RCC 7860 (cell line): ENCODE measurements at places on chromosomes 3 and 15.

DNA sequence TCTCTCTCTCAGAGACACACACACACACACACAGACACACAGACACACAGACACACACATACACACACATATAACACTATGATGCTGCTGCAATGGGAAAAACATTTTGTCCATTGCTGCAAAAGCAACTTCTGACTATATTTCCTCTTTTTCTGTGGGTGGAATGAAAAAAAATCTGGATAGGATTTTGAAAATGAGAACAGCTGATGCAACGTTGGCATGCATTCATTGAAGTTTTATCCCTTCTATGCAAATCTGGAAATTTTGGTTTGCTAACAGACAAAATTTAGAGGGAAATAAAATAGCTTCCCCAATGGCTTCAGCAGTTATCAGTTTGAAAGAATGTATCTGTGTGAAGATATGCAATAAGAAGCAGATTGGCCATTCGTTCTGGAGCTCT, 763.4 kb upstream of the GRM7 start:
- no peak for DNase-seq

- peak; percentile 40 for DNase-seq
Observed at GRCh38 chr15:37773111-37773860, 161.2 kb upstream of the TMCO5A start.

GRCh38 chr15:89472785-89473256, 23.6 kb downstream of the RHCG start:
- DNase-seq, result peak; percentile 29

DNA sequence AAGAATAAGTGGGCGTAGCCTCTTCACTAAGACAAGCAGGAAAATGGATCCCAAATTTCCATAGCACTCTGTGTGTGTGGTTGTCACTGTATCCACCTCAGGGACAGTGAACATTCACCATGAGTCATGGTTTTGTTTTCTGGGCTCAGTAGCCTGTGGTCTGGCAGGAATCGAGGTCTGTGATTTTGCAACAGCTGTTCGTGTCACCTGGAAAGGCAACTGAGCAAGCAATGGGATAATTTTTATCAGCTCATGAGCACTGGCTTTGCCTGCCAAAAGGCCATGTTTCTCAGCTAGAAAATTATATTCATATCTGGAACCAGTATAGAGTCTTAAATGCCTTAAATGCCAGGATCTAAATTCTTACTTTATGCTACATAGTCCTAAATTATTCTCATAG, 60.9 kb downstream of the STRIT1 start:
- peak; percentile 87 for DNase-seq

DNA sequence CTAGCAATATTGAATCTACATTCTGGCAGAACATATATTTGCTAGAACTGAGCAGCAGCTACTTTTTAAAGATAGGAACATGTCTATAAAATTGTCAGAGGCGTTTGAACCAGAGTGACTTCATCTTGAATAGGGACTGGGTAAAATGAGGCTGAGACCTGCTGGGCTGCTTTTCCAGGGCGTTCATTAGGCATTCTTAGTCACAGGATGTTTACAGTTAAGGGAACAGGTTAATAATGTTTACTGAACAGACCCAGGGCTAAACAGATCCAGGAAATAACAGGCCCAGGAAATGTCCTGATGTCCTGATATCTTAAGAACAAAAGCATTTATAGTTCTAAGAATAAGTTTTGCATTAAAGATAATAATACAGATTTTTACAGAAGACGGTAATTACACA, 34.5 kb upstream of the B3GALNT1 start:
- no peak for DNase-seq
